ENCODE measurements at places on chromosomes 2 and 18. TPM values are rescaled to one million over a fixed set of nuclear protein-coding genes. Genes with fewer than 3 reads are reported as not detected.
A peak's percentile ranks its signal among the peaks of the same experiment; 100 is the strongest.

Gene CCDC68
- total RNA-seq: not detected

DNA sequence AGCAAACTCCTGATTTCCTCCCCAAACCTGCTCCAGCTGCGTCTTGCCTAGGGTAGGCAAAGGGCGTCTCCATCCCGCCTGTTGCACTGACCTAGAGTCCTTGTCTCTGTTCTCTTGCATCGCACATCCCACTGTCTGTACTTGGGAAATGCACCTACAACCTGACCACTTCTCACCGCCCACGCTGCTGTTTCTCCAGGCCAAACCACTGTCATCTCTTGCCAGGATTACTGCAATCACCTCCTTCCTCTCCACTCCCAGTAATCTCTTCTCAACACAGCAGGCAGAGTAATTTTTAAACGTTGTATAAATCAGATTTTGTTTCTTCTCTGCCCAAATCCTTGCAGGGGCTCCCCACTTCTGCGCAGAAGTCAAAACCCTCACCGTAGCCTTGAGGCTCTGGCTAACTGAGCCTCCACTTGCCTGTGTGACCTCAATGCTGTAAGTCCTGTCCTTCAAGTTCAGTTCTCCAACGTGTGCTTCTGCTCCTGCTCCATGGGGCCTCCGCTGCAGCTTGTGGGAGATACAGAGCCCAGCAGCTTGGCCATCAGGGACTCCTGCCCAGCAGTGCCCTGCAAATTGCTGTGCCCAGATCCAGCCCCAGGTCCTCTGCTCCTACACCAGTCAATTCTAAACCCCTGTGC is 27.7 kb upstream of the SEMA4C start:
- DNase-seq: no peak

DNA sequence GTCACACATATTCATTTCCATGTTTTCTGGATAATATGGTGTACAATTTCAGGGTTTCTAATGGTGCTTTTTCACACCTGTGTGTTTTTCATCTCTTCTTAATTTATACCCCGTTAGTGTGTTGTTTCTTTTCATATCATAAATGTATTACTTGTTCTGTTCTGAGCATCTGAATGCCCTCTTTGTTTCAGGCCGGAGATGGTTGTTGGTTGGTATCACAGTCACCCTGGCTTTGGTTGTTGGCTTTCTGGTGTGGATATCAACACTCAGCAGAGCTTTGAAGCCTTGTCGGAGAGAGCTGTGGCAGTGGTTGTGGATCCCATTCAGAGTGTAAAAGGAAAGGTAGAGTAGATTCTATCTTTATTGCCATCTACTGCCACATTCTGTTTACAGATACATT is 45.1 kb upstream of the TBR1 start:
- DNase-seq: no peak

DNA sequence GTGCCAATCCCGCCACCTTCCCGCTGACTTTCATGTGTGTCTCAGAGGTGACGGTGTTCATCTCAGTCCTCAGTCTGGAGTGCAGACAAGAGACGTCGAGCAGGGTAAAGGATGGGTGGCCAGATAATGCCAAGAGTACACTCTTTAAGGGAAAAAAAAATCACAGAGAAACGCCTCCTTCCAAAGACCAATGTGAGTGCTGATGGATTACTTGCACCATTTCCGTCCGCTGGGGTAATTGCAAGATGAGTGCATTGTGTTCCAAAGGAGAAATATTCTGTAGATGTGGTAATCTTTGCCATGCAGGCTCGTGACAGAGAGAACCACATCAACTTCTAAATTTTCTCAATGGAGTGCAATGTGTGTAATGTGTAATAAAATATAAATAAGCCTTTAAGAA is 81.0 kb downstream of the KLHL29 start:
- no peak for DNase-seq

- no peak for DNase-seq
Observed at GRCh38 chr2:164905307-164905706, 50.0 kb downstream of the SLC38A11 start.

GRCh38 chr2:220936641-220937197 is 635.4 kb downstream of the EPHA4 start:
- no peak for DNase-seq

Gene COMMD1
- 57.2 TPM for total RNA-seq

GRCh38 chr2:135494917-135495316 is 36.1 kb downstream of the ZRANB3 start:
- no peak for DNase-seq

Gene RPE
- total RNA-seq: 37.1 TPM

DNA sequence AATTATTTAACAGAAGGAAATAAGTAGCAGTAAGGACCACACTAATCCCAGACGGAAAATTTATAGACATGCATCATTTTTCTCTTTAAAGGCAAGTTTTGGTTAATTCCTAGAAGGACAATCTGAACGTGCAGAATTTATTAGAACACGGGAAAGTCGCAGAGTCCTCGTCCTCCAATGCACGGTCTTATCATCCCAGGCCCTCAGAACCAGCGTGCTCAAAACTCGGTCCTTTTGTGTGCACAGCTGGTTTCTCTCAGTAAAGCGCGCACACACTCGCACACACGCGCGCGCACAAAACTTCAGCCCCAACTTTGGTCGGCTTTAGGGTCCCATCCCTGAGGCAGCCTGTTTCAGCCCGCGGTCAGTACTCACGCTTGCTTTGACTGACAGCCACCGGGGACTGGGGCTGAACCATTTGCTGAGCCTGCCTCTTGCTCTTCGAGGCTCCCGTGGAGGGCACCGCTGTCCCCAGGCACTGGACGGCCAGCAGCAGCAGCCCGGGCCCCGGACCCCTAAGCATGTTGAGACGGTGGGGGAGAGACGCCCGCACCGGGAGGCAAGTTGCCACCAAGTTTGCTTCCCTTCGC is 493 bp downstream of the FN1 start:
- DNase-seq: no peak

DNA sequence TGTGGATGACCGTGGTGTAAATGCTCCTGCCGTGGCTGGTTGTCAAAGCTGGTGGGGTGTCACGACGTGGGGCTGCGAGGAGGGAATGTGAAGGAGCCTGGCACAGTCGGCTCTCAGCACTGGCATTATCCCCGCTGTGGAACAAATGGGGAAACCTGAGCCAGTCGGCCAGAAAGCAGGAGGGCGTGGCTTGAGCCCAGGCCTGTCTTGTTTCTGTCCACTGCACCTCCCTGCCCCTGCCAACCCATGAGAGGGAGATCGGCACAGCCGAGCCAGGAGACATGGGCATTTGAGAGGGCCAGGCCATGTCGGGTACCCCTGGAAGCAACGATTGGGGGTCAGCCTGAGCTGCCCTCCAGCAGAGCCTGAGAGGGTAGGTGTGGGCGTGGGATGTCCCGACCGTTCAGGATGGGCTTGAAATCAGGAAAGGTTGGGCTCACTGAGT is 44.5 kb downstream of the PDIA6 start:
- no peak for DNase-seq

GRCh38 chr2:64831134-64831976 is 157.8 kb upstream of the SLC1A4 start:
- peak; percentile 51 for DNase-seq

- no peak for DNase-seq
Observed at GRCh38 chr2:8412082-8412481, 269.8 kb upstream of the ID2 start.

- DNase-seq: no peak
Observed at GRCh38 chr2:204292439-204292838, 252.8 kb upstream of the PARD3B start.

GRCh38 chr2:86372641-86373502 is 35.4 kb upstream of the REEP1 start:
- DNase-seq: peak; percentile 59

DNA sequence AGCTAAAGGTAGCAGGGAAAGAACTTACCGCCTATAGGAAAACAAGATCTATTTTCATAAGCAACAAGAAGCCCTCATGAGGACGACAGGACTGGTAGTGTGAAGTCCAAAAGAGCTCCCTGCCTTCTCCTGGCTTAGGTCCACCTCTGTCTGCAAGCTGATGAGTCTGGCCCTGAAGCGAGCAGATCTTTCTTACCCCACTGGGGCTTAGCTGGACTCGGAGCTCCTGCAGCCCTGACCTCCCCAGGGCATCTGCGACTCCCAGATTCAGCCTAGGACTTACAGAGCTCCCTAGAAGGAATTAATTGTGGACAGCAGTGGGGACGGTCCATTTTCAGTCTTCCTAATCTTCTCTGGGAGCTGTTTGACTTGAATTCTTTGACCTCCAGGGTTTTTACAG is 53.7 kb downstream of the MCFD2 start:
- no peak for DNase-seq

- DNase-seq: no peak
Observed at GRCh38 chr2:59658906-59659635, 894.4 kb downstream of the BCL11A start.

DNA sequence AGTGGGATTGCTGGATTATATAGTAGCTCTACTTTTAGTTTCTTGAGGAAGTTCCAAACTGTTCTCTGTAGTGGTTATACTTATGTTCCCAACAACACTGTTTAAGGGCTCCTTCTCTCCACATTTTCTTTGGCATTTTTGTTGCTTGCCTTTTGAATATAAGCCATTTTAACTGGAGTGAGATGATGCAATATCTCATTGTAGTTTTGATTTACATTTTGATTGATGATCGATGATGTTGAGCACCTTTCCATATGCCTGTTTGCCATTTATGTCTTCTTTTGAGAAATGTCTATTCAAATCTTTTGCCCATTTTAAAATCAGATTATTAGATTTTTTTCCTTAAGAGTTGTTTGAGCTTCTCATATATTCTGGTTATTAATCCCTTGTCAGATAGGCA is 243.3 kb downstream of the PTGR3 start:
- DNase-seq: no peak

GRCh38 chr2:178825183-178825582 is 18.0 kb upstream of the TTN start:
- DNase-seq: no peak

- DNase-seq: no peak
Observed at GRCh38 chr18:44609181-44609941, 71.3 kb upstream of the SETBP1 start.

DNA sequence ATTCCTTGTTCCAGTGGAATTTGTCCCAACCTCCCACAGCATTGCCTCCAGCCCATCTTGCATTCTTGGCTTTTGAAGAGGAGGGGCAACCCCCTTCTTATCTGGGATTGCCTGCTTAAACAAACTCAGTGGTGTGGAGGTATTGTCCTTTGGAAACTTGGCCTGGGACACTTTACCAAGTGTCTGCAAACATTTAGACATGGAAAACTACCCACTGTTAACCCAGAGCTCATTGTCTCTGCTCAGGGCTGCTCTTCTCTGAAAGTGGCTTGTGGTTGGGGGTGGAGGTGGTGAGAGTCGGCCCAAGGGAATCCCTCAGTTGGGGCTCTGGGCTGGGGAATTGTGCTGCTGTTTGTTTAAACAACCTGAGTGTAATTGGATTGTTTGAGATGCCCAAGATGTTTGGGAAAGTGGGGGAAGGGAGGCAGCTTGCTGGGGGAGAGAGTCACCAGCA is 178.3 kb upstream of the GATA6 start:
- DNase-seq: no peak

GRCh38 chr18:47999801-48000248 is 69.4 kb upstream of the SMAD2 start:
- DNase-seq: no peak

DNA sequence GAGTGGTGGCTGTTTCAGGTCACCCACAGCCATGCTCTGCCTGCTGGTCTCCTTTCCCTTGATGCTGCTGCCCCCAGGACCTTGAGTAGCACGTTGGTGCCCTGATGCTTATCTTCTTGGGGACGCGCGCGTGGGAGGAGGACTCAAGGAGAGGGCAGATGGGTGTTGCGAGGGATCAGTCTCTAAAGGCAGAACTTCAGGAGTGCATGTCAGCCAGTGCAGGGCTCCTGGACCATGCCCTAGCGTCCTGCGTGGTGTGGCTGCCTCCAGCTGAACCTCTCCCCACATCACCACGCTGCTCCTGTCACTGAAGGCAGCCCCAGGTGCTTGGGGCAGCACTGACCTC is 62.5 kb upstream of the GLI2 start:
- no peak for DNase-seq

Gene UPP2
- total RNA-seq: not detected

GRCh38 chr18:12295389-12296086 is 12.5 kb upstream of the TUBB6 start:
- no peak for DNase-seq

DNA sequence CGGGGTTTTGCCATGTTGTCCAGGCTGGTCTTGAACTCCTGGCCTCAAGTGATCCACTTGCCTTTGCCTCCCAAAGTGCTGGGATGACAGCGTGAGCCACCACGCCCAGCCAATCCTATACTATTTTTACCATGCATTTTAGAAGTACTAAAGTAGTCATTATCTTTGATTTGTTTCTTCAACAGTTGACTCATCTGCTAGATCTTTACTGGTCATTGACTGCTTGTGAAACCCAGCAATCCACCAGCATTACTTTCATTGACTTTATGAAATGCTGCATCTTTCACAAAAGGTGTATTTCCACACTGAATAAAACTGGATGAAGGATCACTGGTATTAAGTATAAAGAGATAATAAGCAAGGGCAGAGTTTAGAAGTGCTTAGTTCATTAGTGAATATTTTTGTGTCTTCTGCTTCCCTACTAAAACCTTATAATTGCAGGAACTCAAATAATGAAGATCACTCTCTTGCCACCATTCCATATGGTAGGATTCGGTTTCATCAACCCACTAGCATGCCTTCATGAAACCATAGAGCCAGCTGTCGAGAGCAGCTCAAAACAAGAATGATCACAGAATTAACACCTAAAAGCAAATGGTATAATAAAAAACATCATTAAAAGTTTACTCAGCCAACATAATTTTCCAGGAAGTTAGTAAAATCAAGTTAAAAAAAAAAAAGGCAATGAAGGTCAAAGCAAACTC is 33.1 kb downstream of the IRS1 start:
- no peak for DNase-seq

GRCh38 chr2:56232912-56233311 is 49.1 kb downstream of the CCDC85A start:
- DNase-seq: no peak

Gene RAB6C
- total RNA-seq: not detected

Gene DRC1
- total RNA-seq: not detected

- DNase-seq: no peak
Observed at GRCh38 chr2:65782996-65783650, 350.7 kb upstream of the SPRED2 start.

DNA sequence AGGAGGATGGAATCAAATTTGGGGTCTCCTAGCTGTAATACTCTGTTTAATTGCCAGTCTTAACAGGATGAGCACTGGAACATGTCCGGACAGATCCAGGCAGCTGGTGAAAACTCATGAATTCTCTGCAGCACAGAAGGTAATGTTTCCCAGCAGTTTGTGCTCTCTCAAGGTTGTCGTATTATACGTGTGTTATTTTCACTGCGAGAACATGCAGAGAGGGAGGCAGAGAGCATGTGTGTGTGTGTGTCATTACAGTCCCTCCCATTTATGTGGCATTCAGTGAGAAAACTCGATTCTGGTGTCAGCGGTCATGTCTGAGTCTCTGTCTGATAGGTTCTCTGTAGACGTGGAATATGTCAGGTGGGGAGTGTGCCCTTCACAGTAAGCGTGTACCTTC is 150.2 kb upstream of the POU3F3 start:
- DNase-seq: no peak

Gene KCNG2
- 3.8 TPM for total RNA-seq

- no peak for DNase-seq
Observed at GRCh38 chr18:22307528-22307927, 110.2 kb downstream of the CTAGE1 start.

Gene WNT10A
- total RNA-seq: 0.12 TPM

GRCh38 chr2:26556309-26557243 is 78.7 kb upstream of the OTOF start:
- DNase-seq: no peak

GRCh38 chr2:32227492-32227891 is 37.2 kb downstream of the NLRC4 start:
- no peak for DNase-seq

Gene RAD51AP2
- total RNA-seq: not detected

- no peak for DNase-seq
Observed at GRCh38 chr2:168466190-168466737, 10.2 kb downstream of the CERS6 start.

All from G401 (cell line).